T-helper 17 cell (primary cell): ENCODE measurements at places on chromosomes 12 and 14. TPM values are rescaled to one million over a fixed set of nuclear protein-coding genes. Genes with fewer than 3 reads are reported as not detected.

GRCh38 chr14:71372411-71372838, 465.2 kb downstream of the PCNX1 start:
- DNase-seq: no peak
- peak overlapping the region; percentile 39 for H3K27ac ChIP-seq
- H3K36me3 ChIP-seq: no peaks in the 10 kb centered on the region
- H3K4me1 ChIP-seq: peaks cover 10% of the 10 kb centered on the region
- H3K4me3 ChIP-seq: no peak overlapping the region

DNA sequence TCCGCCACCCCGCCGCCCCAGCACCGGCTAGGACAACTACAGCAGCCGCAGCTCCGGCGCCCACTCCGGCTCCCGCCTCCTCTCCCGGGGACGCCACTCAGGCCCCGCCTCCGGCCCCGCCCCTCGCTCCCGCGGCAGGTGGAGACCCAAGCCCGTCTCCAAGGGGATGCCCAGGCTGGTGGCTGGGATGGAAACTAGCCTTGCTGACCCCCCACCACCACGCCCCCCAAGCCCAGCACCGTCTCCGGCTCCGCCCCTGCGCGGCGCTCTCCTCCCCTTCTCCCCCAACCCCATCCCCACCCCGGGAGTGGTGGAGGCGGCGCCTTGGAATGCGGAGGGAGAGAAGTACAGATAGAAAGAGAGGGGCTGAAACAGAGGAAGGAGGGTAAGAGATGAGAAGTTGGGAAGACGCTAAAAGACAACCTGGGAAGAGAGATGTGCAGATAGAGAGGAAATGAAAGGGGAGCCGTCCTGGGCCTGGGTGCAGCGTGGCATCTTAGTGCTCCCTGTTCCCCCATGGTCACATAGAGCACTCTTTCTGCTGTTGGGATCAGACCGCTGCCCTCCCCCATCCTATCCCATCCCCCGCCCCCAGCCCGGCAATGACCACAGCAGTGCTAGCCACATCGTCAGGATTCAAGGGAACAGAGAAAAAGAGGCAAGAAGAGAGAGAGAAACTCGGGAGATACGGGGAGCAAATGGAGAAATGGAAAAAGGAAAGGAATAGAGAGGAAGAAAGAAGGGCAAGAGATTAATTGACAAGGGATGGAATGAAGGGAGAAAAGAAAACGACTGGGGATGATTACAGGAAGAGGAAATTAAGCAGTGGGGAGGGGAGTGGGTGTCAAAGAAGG, at the start of gene ITGA7:
TSS of gene ITGA7 (minus strand) at position 64 of the 854 bp plus-strand sequence. CDS start 222 bp downstream, outside the sequence.
- peak; percentile 66 for DNase-seq
- peaks cover 9% of the 10 kb centered on the region for H3K36me3 ChIP-seq
- peak within 1 kb of the TSS; percentile 79 for H3K27ac ChIP-seq

- H3K36me3 ChIP-seq: no peaks in the 10 kb centered on the region
- no peaks in the 10 kb centered on the region for H3K4me1 ChIP-seq
- no peaks in the 10 kb centered on the region for H3K27me3 ChIP-seq
- no peak overlapping the region for H3K27ac ChIP-seq
- H3K4me3 ChIP-seq: no peak overlapping the region
- no peak for DNase-seq
Observed at GRCh38 chr14:26773906-26774593, 176.2 kb upstream of the NOVA1 start.

DNA sequence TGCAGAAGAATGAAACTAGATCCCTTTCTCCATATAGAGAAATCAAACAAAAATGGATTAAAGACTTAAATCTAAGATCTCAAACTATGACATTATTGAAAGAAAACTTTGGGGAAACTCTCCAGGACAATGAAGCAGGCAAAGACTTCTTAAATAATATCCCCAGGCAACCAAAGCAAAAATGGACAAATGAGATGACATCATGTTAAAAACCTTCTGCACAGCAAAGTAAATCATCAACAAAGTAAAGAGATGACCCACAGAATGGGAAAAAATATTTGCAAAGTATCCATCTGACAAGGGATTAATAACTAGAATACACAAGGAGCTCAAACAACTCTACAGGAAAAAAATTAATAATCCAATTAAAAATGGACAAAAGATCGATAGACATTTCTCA, 101.0 kb downstream of the RALGAPA1 start:
- no peak overlapping the region for H3K4me3 ChIP-seq
- H3K27me3 ChIP-seq: no peaks in the 10 kb centered on the region
- H3K4me1 ChIP-seq: peaks cover 7% of the 10 kb centered on the region
- DNase-seq: no peak
- peaks cover 12% of the 10 kb centered on the region for H3K36me3 ChIP-seq

- no peak overlapping the region for H3K27ac ChIP-seq
- no peaks in the 10 kb centered on the region for H3K4me1 ChIP-seq
- H3K4me3 ChIP-seq: no peak overlapping the region
- H3K36me3 ChIP-seq: peaks cover 2% of the 10 kb centered on the region
- peaks cover 61% of the 10 kb centered on the region for H3K27me3 ChIP-seq
Observed at GRCh38 chr12:52796839-52797528, 1.1 kb upstream of the KRT3 start.

- DNase-seq: no peak
- H3K4me3 ChIP-seq: no peak overlapping the region
- H3K27ac ChIP-seq: no peak overlapping the region
- H3K4me1 ChIP-seq: peaks cover 7% of the 10 kb centered on the region
- H3K36me3 ChIP-seq: no peaks in the 10 kb centered on the region
Observed at GRCh38 chr14:65821224-65821753, 408.8 kb downstream of the FUT8 start.

GRCh38 chr12:49792976-49793580, 35.1 kb downstream of the NCKAP5L start:
- no peak overlapping the region for H3K27ac ChIP-seq
- no peak overlapping the region for H3K4me3 ChIP-seq
- DNase-seq: no peak
- peaks cover 3% of the 10 kb centered on the region for H3K36me3 ChIP-seq
- H3K27me3 ChIP-seq: no peaks in the 10 kb centered on the region
- H3K4me1 ChIP-seq: peaks cover 3% of the 10 kb centered on the region

- H3K27ac ChIP-seq: peak overlapping the region; percentile 78
- no peak for DNase-seq
- H3K36me3 ChIP-seq: peaks cover 5% of the 10 kb centered on the region
- H3K4me3 ChIP-seq: peak overlapping the region; percentile 66
- H3K4me1 ChIP-seq: peaks cover 16% of the 10 kb centered on the region
Observed at GRCh38 chr12:2642896-2643425, 151.8 kb upstream of the FKBP4 start.

- H3K4me3 ChIP-seq: no peak overlapping the region
- H3K36me3 ChIP-seq: no peaks in the 10 kb centered on the region
- H3K4me1 ChIP-seq: peaks cover 62% of the 10 kb centered on the region
- H3K27me3 ChIP-seq: no peaks in the 10 kb centered on the region
- DNase-seq: no peak
- H3K27ac ChIP-seq: peak overlapping the region; percentile 89
Observed at GRCh38 chr12:104686196-104686595, 229.4 kb downstream of the CHST11 start.

GRCh38 chr12:130053651-130054069, 108.6 kb upstream of the FZD10 start:
- peaks cover 4% of the 10 kb centered on the region for H3K27me3 ChIP-seq
- H3K4me1 ChIP-seq: no peaks in the 10 kb centered on the region
- no peak overlapping the region for H3K4me3 ChIP-seq

DNA sequence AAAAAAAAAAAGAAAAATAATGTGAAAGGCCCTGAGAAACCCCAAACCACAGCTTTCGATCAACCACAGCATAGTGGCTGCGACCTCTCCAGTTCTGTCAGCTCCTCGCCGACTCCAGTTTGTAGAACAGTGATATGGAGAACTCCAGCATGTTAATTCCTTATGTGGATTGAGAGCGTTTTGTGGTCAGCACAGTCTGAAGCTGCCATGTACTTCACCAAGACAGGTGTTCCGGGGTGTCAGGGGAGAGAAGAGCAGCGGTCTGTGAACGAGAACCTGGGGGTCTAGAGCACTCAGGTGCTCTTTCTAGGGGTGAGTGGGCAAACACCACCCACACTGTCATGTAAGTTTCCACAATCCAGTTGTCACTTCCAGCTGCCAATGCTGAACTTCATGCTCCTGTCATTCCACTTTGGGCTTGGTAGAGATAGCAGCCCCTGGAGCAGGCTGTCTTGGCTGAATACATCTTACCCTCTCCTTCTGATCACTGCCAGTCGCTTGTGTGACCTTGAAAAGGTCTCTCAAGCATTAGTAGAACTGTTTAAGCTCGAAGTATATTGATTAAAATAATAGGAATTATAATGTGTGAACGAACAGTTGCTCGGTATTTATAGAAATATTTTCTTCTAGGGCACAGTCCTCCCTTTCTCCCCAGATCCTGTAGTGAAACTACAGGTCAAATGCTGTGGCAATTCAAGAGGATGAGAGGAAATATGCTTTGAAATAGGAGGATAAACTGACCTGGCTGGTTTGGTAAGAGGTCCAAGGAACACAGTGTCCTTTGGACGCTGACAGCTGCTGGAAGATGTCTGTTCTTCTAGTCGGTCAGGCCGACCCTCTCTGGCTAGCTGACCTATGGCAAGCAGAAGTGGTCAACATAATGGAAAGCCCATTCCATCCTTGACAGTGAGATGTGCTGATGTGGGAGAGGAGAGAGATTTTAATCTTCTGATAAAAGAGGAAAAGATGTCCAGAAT, 15.7 kb upstream of the MAX start:
- H3K4me3 ChIP-seq: no peak overlapping the region
- DNase-seq: no peak
- no peaks in the 10 kb centered on the region for H3K27me3 ChIP-seq
- peaks cover 2% of the 10 kb centered on the region for H3K36me3 ChIP-seq
- H3K4me1 ChIP-seq: peaks cover 2% of the 10 kb centered on the region
- no peak overlapping the region for H3K27ac ChIP-seq

GRCh38 chr14:73888460-73888725, 1.7 kb downstream of the ZNF410 start:
- no peaks in the 10 kb centered on the region for H3K36me3 ChIP-seq
- peak overlapping the region; percentile 96 for H3K4me3 ChIP-seq
- H3K4me1 ChIP-seq: peaks cover 39% of the 10 kb centered on the region
- no peaks in the 10 kb centered on the region for H3K27me3 ChIP-seq
- peak overlapping the region; percentile 99 for H3K27ac ChIP-seq
- no peak for DNase-seq

GRCh38 chr12:8664228-8664913, 1.7 kb upstream of the MFAP5 start:
- H3K4me1 ChIP-seq: no peaks in the 10 kb centered on the region
- peaks cover 15% of the 10 kb centered on the region for H3K27me3 ChIP-seq
- no peak overlapping the region for H3K27ac ChIP-seq
- H3K4me3 ChIP-seq: no peak overlapping the region
- peaks cover 4% of the 10 kb centered on the region for H3K36me3 ChIP-seq

DNA sequence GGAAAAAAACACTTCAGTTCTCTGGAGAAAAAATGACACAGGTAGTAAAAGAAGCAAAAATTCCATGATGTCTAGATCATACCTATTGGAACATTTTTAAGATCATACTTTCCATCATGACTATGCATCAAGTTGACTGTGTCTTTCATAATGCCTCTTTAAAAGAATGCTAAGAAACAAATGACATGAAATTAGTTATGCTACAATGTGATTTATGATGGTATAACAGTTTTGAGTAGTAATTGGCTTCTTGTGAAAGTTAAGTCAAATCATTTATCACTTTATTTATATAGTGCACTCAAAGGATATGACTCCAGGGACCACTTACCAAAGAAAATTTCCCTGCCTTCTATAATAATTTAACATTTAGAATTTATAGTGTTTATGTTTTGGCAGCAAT, 28.5 kb downstream of the RASSF9 start:
- no peak overlapping the region for H3K27ac ChIP-seq
- H3K4me1 ChIP-seq: no peaks in the 10 kb centered on the region
- no peaks in the 10 kb centered on the region for H3K27me3 ChIP-seq

- peaks cover 3% of the 10 kb centered on the region for H3K36me3 ChIP-seq
- no peaks in the 10 kb centered on the region for H3K27me3 ChIP-seq
- H3K27ac ChIP-seq: peak overlapping the region; percentile 97
- DNase-seq: no peak
- H3K4me3 ChIP-seq: peak overlapping the region; percentile 86
Observed at GRCh38 chr14:73761618-73762355, 47.6 kb upstream of the PNMA1 start.

DNA sequence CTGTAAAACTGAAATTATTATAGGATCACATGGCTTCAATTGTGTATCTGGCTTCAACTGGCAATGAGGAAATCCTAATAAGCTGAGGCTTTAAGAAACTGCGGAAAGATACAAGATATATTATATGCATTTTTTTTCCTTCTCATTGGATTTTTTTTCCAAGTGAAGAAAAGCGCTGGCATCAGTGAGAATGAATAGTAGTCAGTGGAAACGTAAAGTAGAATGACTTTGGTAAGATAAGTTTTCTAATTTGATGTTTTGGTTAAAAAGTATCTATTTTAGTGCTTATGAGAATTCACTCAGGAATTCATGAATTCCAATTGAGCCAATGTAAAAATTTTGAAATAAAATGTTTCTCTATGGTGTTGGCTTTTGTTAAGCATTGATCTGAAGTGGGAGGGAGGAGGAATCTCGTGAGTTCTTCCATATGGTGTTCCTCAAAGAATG, 173.5 kb upstream of the FRMD6 start:
- H3K27ac ChIP-seq: no peak overlapping the region
- no peak overlapping the region for H3K4me3 ChIP-seq
- H3K27me3 ChIP-seq: peaks cover 37% of the 10 kb centered on the region
- no peaks in the 10 kb centered on the region for H3K4me1 ChIP-seq
- H3K36me3 ChIP-seq: peaks cover 2% of the 10 kb centered on the region

DNA sequence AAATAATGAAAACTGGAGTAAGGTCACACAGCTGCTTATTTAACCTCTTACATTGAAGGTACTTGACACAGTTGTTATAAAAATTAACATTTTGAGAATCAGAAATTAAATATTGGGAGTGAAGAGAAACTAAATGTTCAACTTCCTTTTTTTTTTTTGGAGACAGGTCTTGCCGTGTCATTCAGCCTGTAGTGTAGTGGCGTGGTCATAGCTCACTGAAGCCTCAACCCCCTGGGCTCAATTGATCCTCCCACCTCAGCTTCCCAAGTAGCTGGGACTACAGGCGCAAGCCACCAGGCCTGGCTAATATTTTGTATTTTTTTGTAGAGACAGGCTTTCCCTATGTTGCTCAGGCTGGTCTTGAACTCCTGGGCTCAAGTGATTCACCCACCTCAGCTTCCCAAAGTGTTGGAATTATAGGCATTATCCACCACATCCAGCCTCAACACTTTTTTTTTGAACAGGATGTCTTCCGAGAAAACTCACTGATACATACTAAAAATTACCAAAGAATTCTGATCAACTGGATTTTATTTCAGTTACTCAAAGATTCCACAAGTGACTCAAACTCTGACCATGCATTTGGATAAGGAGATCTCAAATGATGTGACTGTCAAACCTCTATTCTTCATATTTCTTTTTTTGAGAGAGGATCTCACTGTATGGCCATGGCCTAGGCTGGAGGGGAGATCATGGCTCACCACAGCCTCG, 35.4 kb downstream of the SGPP1 start:
- H3K27ac ChIP-seq: no peak overlapping the region
- no peaks in the 10 kb centered on the region for H3K27me3 ChIP-seq
- H3K36me3 ChIP-seq: peaks cover 2% of the 10 kb centered on the region

- no peak for DNase-seq
- H3K36me3 ChIP-seq: no peaks in the 10 kb centered on the region
- H3K27me3 ChIP-seq: no peaks in the 10 kb centered on the region
- H3K27ac ChIP-seq: no peak overlapping the region
- no peaks in the 10 kb centered on the region for H3K4me1 ChIP-seq
- H3K4me3 ChIP-seq: no peak overlapping the region
Observed at GRCh38 chr14:78197051-78197450, 26.9 kb downstream of the NRXN3 start.

Gene ALDH6A1
- 7.8 TPM for total RNA-seq

Gene FAM222A
- 2.0 TPM for total RNA-seq

Gene SMCO2
- total RNA-seq: not detected

Gene LBHD2
- not detected for total RNA-seq

Gene TC2N
- total RNA-seq: 214 TPM

Gene VWF
- 4.1 TPM for total RNA-seq
